ENCODE measurements at places on chromosomes 3 and 15. TPM values are rescaled to one million over a fixed set of nuclear protein-coding genes. Genes with fewer than 3 reads are reported as not detected.

GRCh38 chr3:18403061-18403460 is 22.1 kb downstream of the SATB1 start:
- H3K27me3 ChIP-seq, result no peaks in the 10 kb centered on the region
- DNase-seq, result no peak
- no peak overlapping the region for H3K27ac ChIP-seq
- peaks cover 9% of the 10 kb centered on the region for H3K4me1 ChIP-seq
- no peaks in the 10 kb centered on the region for H3K36me3 ChIP-seq
- H3K4me3 ChIP-seq, result no peak overlapping the region

DNA sequence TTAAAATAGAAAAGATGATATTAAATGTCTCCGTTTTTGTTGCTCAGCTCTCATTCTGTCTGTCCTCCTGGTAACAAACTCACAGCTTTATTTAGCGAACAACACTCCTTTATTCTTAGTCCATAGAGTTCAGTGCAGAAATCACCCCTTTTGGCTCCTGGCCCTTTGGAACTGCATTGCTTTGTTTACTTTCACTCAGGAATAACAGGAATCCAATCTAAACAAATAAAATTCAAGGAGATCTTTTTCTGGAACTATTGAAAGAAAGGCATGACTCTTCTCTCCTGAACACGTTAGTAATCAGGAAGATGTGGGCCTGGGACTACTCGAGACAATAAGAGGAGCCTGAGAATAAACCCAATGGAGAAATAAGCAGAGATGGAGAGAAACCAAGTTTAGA is 409.2 kb downstream of the DIPK2A start:
- no peaks in the 10 kb centered on the region for H3K4me1 ChIP-seq
- H3K4me3 ChIP-seq, result no peak overlapping the region
- no peaks in the 10 kb centered on the region for H3K27me3 ChIP-seq
- DNase-seq, result no peak
- H3K27ac ChIP-seq, result no peak overlapping the region

The SAXO2 gene
- 2.6 TPM for total RNA-seq

- no peak overlapping the region for H3K27ac ChIP-seq
- H3K4me3 ChIP-seq, result no peak overlapping the region
- no peaks in the 10 kb centered on the region for H3K27me3 ChIP-seq
- H3K36me3 ChIP-seq, result peaks cover 11% of the 10 kb centered on the region
- no peak for DNase-seq
These were observed 90.4 kb downstream of the ATG7 start for GRCh38 chr3:11362600-11362999.

The HTR3E gene
- total RNA-seq, result not detected

DNA sequence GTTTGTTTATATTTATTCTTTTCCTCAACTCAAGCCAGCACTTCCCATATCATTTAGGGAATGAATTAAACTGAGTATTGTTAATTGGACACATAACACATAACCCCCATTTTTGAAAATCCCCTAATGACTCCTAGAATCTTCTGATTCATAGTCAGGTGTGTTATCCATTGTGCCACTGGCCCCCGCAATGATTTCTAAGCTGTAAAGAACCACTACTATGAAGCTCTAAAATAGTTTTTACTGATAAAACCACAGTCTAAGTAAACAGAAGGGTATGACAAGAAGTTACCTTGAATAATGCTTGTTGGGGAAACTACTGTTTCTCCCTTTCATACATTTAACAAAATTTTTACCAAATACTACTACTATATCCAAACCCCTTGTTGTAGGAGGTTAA is 22.3 kb upstream of the SLC12A8 start:
- H3K4me3 ChIP-seq, result no peak overlapping the region
- H3K27ac ChIP-seq, result no peak overlapping the region
- no peak for DNase-seq
- H3K27me3 ChIP-seq, result no peaks in the 10 kb centered on the region
- H3K4me1 ChIP-seq, result no peaks in the 10 kb centered on the region

The TMCO5A gene
- not detected for total RNA-seq

All from heart right ventricle (tissue), 16 donors.